ENCODE measurements at places on chromosomes 1 and 21. TPM values are rescaled to one million over a fixed set of nuclear protein-coding genes. Genes with fewer than 3 reads are reported as not detected.

KRTAP19-8 gene
- not detected for total RNA-seq

SDCCAG8 gene
- 56.0 TPM for total RNA-seq

LIX1L gene
- total RNA-seq, result 16.0 TPM

CLCNKA gene
- not detected for total RNA-seq

CTH gene
- 3.5 TPM for total RNA-seq
